NCI-H1417 treated with DMSO at 0.1 percent for 48 hours (cell line): ENCODE measurements at places on chromosomes 11 and 22.

- no peak for DNase-seq
Observed at GRCh38 chr22:46857142-46857884, 94.9 kb downstream of the TBC1D22A start.

GRCh38 chr11:119422809-119423508, at the start of gene THY1:
Gene THY1 (minus strand): TSS chr11:119423172. CDS start chr11:119420905, 2,267 bp downstream.
- DNase-seq = no peak

DNA sequence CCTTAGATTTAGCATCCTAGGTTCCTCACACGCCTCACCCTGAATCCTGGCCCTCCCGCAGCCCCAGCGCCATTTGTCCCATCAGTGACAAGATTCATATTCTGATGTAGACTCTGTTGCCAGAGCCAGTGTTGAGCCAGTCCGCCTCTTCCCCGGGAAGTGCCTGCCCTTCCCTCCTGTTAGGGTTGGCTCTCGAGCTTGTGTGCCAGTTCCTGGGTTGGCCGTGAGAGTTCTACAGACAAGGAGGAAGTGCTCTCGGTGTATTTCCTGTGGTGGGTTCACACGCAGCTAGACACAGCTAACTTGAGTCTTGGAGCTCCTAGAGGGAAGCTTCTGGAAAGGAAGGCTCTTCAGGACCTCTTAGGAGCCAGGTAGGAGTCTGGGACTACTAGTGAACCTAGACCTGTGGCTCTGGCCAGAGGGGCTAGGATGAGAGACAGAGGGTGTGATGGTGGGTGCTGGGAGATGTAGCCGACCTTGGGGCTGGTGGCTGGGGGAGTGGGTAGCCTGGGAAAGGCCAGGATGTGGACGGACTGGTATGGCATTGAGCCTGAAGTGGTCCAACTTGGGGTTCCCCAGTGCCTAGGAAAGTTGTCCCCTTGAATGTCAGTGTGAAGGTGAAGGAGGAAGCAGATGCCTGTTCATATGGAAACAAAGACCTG, at the start of gene IL18BP:
TSS of gene IL18BP (plus strand) at position 261 of the 662 bp plus-strand sequence. CDS start 1,076 bp downstream, outside the sequence.
- no peak for DNase-seq

DNA sequence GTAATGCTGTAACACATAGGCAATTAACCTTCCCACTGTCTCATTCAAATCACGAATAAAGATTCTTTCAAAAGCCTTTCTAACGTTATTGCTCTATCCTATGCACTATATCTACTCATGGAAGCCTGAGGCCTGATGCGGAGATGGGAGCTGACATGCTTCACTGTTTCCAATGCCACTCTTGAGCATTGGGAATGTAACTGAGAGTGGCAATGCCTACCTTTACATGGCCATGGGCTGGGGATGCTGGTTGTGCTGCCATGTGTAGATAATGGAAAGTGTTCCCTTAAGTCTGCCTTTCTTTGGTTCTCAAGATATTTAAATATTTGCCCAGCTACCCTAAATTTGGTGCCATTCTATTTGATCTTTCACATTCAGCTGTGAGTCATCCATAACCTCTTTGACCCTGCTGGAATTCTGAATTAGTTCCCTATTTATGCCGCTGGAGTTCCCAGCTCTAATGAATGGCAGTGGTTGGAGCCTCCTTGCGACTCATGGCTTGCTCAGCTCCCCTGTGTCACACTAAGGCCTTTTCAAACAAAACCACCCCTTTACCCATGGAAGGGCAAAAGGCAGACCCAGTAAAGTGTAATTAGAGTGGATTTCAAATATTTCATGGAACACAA, 21.4 kb upstream of the DKK3 start:
- no peak for DNase-seq

DNA sequence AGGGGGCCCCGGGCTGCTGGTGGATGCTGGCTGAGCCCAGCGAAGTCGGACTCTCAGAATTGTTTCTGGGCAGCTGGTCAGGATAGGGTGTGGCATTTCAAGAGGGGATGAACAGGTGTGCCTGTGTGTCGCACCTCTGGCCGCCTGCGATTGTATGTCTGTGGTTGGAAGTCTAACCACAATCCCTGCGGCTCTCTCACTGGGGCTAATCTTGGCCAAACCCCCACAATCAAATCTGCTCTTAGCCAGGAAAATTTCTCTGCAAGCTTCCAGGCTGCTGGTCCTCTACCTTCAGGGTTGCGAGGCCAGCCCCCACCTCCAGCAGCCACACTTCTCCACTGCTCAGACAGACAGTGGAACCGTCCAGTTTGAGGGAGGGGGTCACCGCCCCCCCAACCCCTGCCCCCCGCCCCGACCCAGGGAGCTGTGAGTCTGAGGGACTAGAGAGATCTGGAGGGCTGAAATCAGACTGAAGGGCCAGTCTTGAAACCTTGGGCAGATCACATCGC, 953 bp downstream of the ATG16L2 start:
- DNase-seq = no peak

DNA sequence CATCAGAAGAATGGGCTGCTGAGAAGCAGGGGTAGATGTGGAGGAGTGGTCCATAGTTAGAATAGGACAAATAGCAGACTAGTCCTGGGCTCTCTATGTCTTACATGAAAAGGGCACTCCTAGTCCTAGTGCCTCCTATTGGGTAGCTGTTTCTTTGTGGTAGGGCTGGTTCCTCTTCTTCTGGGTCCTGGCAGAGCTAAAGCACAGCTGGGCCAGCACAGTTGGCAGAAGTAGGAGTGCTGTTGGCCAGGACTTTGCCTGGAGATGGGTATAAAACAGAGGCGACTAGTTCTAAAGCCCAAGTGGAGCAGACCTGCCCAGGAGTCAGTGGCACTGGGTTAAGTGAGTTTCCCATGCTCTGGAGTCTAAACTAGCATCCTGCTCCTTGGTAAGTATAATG, 55.2 kb downstream of the PPFIBP2 start:
- DNase-seq = no peak

- no peak for DNase-seq
Observed at GRCh38 chr11:17652556-17652955, 66.8 kb upstream of the MYOD1 start.

GRCh38 chr11:123799438-123799837, 6.7 kb downstream of the OR6M1 start:
- DNase-seq = no peak

DNA sequence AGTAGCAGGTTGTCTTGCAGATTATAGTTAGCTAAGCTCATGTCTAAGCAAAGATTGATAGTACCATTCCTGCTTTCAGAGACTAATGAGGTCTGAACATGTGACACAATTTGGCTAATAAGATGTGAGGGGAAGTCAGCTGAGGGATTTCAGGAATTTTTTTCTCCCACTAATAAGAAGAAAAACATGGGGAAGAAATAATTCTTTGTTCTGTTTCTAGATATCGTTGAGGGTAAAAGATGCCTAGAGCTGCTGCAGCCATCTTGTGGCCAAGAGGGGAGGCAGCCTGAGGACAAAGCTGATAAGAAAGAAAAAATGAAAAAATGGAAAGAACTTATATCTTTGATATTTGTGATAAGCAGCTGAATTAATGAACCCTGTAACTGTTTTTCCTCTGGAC, 1334.4 kb downstream of the LRRC4C start:
- no peak for DNase-seq

DNA sequence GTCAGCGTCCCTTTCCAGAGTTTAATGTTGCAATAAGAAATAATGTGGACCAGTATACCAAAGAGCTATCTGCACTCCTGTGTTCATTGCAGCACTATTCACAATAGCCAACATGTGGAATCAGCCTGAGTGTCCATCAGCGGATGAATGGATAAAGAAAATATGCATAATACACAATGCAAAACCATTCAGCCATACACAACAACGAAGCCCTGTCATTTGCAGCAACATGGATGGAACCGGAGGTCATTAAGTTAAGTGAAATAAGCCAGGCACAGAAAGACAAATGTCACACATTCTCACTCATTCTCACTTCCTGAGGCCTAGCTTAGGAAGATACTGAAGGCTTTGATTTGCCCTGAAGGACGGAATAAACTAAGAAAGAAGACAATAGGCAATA, 22.1 kb downstream of the SLC5A4 start:
- no peak for DNase-seq

DNA sequence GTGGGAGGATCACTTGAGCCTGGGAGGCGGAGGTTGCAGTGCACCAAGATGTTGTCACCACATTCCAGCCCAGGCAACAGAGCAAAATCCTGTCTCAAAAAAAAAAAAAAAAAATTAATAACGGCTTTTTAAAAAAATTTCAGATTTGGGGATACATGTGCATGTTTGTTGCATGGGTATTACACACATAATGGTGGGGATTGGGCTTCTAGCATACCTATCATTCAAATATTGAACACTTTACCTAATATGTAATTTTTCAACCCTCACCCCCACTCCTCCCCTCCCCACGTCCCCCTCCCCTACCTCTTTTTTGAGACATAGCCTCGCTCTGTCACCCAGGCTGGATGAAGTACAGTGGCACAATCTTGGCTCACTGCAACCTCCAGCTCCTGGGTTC, 40.1 kb downstream of the ABTB2 start:
- DNase-seq = no peak

GRCh38 chr11:66929753-66930152, 28.4 kb downstream of the PC start:
- no peak for DNase-seq

DNA sequence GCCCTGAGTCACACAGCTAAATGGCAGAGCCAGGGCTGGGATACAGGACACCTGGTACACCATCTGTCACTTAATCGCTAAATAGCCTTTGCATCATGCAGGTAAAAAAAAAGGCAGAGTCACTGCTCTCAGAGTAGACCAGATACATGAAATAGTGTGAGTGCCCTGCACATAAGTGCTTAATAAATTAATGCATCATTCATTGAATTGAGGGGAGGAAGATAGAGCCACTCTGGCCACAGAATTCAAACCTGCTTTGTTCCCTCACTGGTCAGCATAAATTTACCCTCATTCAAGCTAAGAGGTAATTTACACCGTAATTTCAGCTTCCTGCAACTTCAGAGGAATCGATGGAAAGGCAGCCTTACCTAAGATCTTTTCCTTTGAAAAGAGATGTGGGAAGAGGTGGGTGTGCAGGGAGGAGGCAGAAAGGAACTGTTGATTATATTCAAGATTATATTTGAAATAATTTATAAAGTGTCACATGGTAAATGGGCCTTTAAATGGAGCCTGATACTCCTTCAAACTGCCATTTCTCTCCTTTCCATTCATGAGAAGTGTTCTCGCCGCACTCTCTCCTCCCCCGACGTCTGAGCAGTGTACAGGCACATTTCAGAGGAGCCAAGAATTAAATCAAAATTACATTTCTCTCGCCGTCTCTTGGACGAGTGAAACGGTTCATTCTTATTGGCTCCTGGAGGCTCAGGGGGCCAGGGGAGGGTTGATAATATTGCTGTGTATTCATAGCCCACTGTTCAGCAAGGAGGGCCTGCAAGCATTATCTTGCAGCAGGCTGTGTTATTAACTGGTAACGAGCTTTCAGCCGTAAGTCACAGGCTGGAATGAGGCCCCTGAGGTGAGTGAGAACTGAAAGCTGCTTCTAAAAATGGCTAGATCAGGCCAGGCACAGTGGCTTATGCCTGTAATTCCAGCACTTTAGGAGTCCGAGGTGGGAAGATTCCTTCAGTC, 52.2 kb upstream of the HMGXB4 start:
- no peak for DNase-seq

GRCh38 chr22:31496735-31497146, 405 bp downstream of the SFI1 start:
- no peak for DNase-seq

DNA sequence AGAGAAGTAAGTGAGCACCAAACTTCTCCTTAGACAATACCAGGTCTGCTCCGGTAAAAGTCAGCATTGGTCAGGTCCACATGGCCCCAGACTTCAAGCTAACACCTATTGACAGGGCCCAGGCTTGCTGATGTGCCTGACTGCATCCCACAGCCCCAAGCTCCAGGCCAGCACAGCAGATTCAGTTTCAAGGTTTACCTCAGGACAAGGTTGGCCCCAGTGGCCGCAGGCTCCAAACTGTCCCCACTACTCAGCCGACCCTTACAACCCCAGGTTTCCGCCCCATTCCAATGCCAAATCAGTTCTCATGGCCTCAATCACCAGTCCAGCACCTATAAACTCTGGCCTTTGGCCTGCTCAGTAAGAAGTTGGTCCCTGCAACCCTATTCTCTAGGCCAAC, 39.4 kb downstream of the OR4C6 start:
- DNase-seq = no peak

GRCh38 chr11:68838572-68838964, 3.1 kb downstream of the CPT1A start:
- no peak for DNase-seq
